Suppressor macrophage treated with lipopolysaccharide for 1 hour (primary cell): ENCODE measurements at places on chromosomes 12 and 14.

DNA sequence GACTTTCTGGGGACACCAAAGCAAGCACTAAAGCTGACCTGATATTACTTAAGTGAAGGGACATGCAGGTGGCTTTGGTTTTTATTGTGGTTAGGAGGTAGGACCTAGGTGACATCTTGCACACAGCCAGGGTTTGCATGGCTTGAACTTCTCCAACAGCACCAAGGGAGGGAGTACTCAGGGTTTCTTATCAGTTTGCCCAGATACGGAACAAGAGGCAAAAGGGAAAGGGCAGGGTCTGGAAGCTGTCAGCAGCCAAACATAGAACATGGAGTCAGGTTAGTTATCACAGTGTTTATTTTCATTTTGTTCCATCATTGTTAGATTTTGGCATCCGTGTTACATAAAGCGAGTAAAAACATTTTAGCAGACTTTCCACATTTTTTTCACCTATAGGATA, 186.3 kb upstream of the CLEC14A start:
- DNase-seq: no peak

DNA sequence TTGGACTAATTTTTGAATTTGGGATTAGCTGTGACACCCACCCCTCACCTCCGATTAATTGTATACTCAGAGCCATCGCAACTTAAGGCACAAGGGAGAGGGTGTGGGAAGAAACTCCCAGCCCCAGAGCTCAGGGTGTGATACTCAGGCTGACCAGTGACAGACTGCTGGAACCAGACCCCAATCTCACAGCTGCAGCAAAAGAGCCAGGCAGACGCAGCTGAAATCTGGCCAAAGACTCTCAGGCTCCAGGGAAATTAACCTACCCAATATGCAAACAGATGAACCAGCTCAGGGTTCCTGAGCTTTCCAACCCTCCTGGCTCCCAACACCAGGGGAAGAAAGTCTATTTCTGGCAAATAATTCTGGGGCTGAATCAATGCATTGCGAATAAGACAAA, 30.5 kb downstream of the ANAPC7 start:
- no peak for DNase-seq

- DNase-seq: no peak
Observed at GRCh38 chr14:105272623-105273022, 24.3 kb downstream of the BTBD6 start.

DNA sequence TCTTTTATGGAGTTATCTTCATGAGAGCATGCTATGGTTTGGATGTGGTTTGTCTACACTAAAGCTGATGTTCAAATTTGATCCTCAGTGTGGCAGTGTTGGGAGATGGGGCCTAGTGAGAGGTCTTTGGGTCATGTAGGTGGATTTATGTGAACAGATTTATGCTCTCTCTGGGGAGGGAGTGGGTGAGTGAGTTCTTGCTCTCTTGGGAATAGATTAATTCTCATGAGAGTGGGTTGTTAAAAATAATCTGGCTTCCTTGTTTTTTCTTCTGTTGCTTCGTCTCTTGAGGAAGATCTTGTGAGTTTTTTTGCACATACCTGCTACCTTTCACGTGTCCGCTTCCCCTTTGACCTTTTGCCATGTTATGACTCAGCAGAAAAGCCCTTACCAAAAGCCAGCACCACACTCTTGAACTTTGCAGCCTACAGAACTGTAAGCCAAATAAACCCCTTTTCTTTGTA, 20.5 kb downstream of the DERA start:
- no peak for DNase-seq

- no peak for DNase-seq
Observed at GRCh38 chr12:93723568-93723930, 46.4 kb downstream of the CRADD start.

- no peak for DNase-seq
Observed at GRCh38 chr12:32301216-32301615, 98.1 kb upstream of the FGD4 start.

DNA sequence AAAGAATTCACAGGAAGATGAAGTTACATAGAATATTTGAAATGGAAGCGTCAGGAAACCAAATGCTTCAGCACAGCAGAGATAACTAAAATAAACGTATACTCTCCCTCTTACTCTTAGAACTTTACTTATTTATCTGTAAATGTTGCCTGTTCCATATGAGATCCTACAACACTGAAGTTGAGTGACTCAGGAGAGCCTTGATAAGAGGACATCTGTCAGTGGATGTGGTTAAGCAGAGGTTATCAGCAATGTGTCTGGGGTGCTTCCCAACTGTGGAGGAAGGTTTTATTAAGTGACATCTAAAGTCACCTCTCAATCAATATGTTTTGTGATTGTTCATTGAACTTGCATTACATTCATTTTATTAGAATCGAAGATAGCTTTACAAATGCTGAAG, 81.9 kb downstream of the NEDD1 start:
- DNase-seq: no peak

- DNase-seq: peak; percentile 52
Observed at GRCh38 chr12:102781117-102781516, 135.9 kb downstream of the PAH start.

DNA sequence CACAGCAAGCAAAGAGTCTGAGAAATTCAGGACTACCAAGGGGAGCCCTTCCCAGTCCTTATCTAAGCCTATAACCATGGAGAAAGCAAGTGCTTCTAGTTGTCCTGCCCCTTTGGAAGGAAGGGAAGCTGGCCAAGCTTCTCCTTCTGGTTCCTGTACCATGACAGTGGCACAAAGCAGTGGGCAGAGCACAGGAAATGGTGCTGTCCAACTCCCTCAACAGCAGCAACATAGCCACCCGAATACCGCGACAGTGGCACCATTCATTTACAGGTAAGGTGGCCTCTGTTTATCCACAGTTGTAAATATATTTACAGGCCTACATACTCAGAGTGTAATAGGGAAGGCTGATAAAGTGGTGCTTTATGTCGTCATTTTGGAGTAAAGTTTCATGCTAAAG, 176.5 kb downstream of the NAV3 start:
- DNase-seq: no peak

GRCh38 chr14:90034156-90034555, 27.6 kb upstream of the KCNK13 start:
- no peak for DNase-seq

- peak; percentile 74 for DNase-seq
Observed at GRCh38 chr12:108701779-108702441, 29.4 kb downstream of the CORO1C start.
